ENCODE measurements at places on chromosomes 1 and 21.

GRCh38 chr1:169928438-169929209, 34.9 kb upstream of the SCYL3 start:
- no peak for DNase-seq

DNA sequence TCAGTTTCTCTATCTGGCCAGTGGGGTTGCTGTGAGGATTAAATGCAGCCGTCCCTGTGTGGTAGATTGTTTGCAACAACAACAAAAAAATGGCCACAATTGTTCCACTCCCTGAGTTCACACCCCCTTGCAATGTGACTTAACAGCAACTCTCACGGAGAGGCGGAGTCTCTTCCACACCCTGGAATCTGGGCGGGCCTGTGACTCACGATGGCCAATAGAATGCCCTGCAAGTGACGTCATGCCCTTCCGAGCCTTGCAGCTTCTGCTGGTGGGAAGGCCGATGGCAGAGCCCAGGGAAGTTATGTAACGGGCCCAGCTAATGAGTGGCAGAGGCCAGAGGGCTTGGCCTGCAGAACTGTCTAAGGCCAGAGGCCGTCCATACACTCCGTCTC, 87.9 kb downstream of the RIPK4 start:
- no peak for DNase-seq

DNA sequence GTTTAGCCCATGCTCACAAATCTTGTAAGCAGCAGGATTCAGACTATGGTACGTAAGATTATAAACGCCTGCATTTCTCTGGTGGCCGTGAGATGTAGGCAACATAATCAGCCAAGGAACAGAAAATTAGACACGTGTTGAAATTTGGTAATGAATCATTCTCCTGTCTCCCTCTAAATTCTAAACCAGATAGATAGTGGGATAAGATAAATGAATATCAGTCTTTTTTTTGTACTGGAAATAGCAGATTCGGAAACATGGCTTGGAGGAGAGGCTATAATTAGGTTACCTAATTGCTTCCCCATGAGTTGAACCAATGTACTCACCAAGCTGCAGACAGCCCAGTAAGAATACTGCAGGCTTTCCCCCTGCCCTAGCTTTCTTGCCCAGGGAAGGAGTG, 172.3 kb downstream of the TGFB2 start:
- no peak for DNase-seq

- DNase-seq: no peak
These were observed 77.0 kb downstream of the ZZZ3 start for GRCh38 chr1:77605246-77606026.

- no peak for DNase-seq
These were observed 8.5 kb downstream of the ARHGEF16 start for GRCh38 chr1:3463013-3463385.

- DNase-seq: no peak
These were observed 82.2 kb downstream of the ST6GALNAC5 start for GRCh38 chr1:76949503-76949902.

DNA sequence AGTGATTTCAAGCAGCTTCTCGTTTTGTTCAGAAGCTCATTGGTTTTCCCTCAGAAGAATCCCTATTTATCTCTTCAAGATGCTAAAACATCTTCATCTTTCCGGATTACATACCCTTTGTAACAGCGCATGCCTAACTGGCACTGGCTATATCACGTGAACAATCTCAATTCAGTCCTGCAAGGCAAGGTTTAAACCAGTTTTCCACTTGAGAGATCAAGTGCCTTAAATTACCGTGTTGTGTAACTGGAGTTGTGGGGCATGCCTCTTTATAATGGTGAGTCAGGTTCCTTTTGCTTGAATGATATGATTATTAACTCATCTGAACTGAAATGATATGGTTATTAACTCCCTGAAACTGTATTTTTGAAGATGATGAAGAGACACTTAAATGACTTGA, 11.0 kb upstream of the ZFP69B start:
- DNase-seq: no peak

GRCh38 chr1:12407050-12407961, 177.5 kb downstream of the VPS13D start:
- peak; percentile 6 for DNase-seq

GRCh38 chr1:222920169-222920568, 105.3 kb downstream of the DISP1 start:
- no peak for DNase-seq

DNA sequence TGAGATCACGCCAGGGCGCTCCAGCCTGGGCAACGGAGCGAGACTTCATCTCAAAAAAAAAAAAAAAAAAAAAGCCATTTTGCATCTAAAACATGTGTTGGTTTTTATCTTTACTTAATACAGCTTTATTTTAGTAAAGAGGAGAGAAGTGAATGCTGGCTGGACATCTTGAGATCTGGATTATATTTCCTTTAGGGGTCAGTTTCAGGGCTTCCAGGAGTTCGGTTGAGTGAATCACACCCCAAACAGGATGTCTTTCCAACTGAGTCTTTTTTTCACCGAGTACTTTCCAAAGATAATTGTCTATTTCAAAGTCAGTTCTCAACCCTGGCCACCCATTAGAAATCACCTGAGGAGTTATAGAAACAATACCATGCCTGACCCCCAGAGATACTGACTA, 16.6 kb upstream of the IPP start:
- no peak for DNase-seq

DNA sequence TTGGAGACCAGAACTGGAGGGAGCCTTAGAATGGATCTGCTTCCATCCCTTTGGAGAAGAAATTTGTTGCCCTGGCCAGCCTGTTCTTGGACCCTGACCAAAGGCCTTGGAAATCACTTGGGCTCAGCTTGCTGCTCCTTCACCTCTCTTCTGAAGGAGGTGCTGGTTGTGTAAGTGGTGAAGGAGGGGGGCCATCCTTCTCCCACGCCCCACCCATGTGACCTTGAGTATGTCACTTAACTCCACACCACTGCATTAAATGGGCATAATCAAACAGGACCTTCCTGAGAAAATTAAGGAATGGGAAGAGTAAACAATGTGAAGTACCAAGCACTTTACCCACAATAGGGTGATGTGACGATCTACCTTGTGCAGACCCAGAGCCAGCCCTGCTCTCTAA, 68.3 kb upstream of the GJB5 start:
- DNase-seq: no peak

GRCh38 chr1:181390410-181391077, 92.8 kb upstream of the CACNA1E start:
- DNase-seq: no peak

GRCh38 chr1:58047265-58047858, 499.2 kb downstream of the OMA1 start:
- peak; percentile 4 for DNase-seq

DNA sequence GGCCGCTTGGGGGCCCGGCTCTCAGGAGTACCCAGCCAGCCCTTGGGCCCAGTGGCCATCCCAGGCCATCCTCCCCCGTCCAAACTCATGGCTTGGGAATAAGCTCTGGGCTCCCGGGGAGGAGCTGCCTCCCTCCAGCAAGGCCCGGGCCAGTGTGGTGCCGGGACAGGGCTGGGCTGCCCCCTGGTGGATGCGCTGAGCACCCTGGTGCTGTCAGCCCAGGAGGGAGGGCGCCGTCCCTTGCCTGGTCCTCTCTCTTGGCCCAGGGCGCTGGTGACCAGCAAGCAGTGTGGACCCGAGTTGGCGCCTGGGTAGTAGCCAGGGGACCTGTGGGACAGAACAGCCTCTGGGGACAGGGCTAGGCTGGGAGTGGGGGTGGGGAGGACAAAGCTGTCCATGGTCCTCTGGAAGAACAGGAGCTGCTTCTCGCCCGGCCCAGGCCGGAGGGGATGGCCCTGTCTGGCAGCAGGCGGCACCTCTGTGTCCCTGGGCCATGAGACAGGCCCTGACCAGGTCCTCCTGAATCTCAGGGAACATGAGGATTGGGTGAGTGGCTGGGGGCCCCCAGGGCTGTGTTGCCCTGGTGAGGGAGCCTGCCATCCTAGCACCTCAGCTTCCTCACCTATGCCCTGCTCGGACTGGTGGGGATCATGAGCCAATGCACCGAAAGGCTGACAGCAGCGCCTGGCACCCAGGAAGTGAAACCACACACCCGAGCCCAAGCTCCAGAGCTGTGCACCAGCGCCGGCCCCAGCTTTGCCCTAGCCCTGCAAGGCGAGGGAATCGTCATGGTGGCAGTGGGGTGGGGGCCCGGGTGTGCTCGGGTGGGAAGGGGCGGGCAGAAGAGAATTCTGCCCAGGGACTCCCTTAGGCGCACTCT, 9.4 kb downstream of the MORN1 start:
- peak; percentile 67 for DNase-seq

DNA sequence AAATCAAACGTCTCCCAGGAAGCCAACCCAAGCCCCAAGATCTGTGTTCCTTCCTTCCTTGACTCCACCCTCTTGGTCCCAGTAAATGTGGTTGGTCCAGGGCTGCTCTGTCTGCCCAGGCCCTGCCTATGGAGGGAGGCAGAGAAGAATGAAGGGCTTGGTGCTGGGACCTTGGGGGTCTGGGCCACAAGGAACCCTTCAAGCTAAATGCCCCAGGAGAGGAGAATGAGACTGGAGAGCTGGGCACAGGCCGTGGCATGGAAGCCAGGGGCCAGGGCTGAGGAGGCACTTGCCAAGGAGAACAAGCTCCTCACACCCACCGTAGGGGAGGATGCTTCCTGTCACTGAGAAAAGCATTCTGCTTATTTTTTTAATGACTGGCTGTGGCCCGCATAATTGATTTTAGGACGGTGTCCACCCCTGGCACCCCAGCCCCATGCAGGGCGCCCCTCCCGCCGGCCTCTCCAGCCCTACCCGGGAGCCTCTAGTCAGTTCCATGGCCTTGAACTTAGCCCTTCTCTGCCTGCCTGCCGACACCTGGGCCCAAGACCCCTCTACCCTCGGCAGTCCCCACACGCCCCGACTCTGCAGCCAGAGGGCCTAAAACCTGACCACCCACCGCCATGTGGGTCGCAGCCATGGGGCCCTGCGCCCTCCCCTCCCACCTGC, 889 bp downstream of the CLEC20A start:
- no peak for DNase-seq

GRCh38 chr1:41983451-41983850, 64.7 kb upstream of the HIVEP3 start:
- no peak for DNase-seq

- DNase-seq: no peak
These were observed 155.2 kb downstream of the DMRTA2 start for GRCh38 chr1:50268049-50268448.

GRCh38 chr1:176989023-176989422, 175.5 kb downstream of the ASTN1 start:
- DNase-seq: no peak

GRCh38 chr1:21655748-21656147, 13.4 kb downstream of the RAP1GAP start:
- no peak for DNase-seq

- DNase-seq: no peak
These were observed 35.0 kb downstream of the AJAP1 start for GRCh38 chr1:4689271-4689935.

GRCh38 chr1:6299557-6300165, 38.8 kb upstream of the GPR153 start:
- DNase-seq: no peak

DNA sequence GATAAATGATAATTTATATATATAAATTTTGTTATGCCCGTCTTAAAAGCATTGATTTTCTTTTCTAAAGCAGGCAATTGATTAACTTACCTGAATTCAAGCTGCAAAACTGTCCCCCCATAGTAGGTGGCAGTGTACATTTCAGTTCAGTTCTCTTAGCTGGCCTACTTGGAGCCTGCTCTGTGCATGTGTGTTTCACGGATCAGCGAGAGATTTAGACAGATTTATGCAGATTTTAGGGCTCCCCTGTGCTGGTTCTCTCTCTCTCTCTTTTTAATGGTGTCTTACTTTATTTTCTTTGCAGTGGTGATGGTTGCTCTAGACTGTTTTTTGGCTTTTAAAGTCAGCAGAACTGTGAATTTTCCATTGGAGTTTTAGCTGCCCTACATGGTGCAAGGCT, 30.7 kb downstream of the CLIC4 start:
- no peak for DNase-seq

DNA sequence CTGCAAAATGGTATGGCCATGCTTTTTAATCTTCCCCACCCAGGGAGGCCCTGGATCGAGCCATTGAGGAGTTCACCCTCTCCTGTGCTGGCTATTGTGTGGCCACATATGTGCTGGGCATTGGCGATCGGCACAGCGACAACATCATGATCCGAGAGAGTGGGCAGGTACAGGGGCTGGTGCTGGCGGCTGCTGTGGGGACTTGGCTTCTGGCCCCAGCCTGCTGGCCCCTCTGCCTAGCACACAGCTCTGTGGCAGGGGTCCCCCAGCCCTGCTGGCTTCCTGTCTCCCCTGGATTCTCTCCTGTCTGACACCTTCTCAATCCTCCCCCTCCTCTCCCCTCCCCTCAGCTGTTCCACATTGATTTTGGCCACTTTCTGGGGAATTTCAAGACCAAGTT, 72.4 kb downstream of the PIK3CD start:
- no peak for DNase-seq

DNA sequence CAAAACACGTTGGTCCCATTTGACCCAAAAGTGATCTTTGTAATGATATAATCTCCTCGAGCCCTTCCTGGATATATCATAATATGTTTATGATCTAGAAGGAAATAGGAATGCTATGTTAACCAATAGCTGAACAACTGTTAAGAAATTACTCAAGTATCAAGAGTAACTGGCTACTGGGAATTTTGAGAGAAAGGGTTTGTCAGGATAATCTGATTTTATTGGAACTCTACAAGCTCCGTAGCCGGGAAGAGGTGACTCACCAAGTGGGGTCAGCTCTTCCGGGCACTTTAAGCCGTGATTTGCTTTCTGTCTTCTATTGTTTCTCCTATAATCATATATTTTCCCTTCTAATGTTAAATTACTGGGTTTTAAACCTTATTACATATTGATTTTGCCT, 250.5 kb upstream of the POGK start:
- DNase-seq: no peak

DNA sequence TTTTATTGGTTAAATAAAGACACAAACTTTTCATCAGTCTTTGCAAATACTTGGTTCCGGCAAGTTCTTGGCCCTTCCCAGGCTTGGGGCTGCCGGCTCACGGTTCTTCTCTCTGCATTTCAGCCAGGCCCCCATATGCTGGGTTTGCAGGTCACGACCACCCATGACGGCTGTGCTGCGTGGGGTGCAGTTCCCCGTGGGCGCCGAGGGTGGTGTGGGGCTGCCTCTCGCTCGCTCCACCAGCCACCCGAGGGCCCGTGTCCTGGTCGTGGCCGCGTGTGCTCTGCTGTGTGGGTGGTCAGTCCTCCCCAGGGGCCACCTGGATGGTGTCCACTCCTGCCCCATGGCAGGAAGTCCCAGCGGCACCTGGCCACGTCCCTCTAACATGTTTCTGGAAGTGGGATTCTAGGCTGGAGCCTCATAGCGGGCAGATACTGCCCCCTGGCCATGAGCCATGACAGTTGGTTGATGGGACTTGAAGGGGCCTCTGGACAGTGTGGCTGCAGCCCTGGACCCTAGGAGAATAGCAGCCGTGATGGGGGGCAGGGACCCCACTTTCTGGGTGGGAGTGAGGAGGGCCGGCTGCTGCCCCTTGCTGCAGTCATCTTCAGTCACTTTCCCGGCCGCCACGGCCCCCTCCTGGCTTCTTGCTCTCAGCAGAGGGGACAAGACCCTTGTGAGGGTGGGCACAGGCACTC, 46.3 kb downstream of the SKI start:
- DNase-seq: no peak

Data from stimulated activated CD4-positive, alpha-beta T cell treated with anti-CD3 and anti-CD28 coated beads, Interleukin-12 subunit alpha, Interleukin-12 subunit beta, amount 100 ng/mL, for 48 hours (primary cell).